ENCODE measurements at places on chromosomes 16 and 17. TPM values are rescaled to one million over a fixed set of nuclear protein-coding genes. Genes with fewer than 3 reads are reported as not detected.

KCNH4 gene
- total RNA-seq = not detected

VAT1L gene
- not detected for total RNA-seq

CCL16 gene
- not detected for total RNA-seq

BCO1 gene
- not detected for total RNA-seq

CHST4 gene
- total RNA-seq = 0.17 TPM

DNAAF8 gene
- total RNA-seq = 0.71 TPM

GNAO1 gene
- total RNA-seq = 0.21 TPM

LCAT gene
- total RNA-seq = 36.7 TPM

NTN3 gene
- under 0.01 TPM for total RNA-seq

MRPL12 gene
- 13.2 TPM for total RNA-seq

ZNF423 gene
- total RNA-seq = 0.26 TPM

SLC5A10 gene
- total RNA-seq = not detected

TPSB2 gene
- not detected for total RNA-seq

EME1 gene
- total RNA-seq = 8.0 TPM

C16orf96 gene
- 0.17 TPM for total RNA-seq

CTRL gene
- total RNA-seq = 0.17 TPM

CDR2L gene
- 45.5 TPM for total RNA-seq

EFCAB5 gene
- total RNA-seq = 0.33 TPM

MYH11 gene
- 0.33 TPM for total RNA-seq

SMTNL2 gene
- total RNA-seq = not detected

CDK3 gene
- total RNA-seq = 1.0 TPM

CLN3 gene
- 11.2 TPM for total RNA-seq

DCAKD gene
- 35.4 TPM for total RNA-seq

ASGR1 gene
- total RNA-seq = under 0.01 TPM

TNFRSF13B gene
- not detected for total RNA-seq

OMG gene
- not detected for total RNA-seq

CDH8 gene
- 0.37 TPM for total RNA-seq

SPATA22 gene
- total RNA-seq = not detected

CEP295NL gene
- 0.29 TPM for total RNA-seq

EIF5A gene
- 1,021 TPM for total RNA-seq

NPIPA3 gene
- total RNA-seq = 6.3 TPM

TBC1D3 gene
- not detected for total RNA-seq

PRSS8 gene
- total RNA-seq = 43.7 TPM

HSD17B1 gene
- 19.3 TPM for total RNA-seq

PRR11 gene
- total RNA-seq = 28.6 TPM

GDPD3 gene
- total RNA-seq = 0.33 TPM

NPIPA5 gene
- 1.5 TPM for total RNA-seq

ABHD15 gene
- total RNA-seq = 4.5 TPM

HOXB3 gene
- 1.5 TPM for total RNA-seq

ZNF689 gene
- 7.0 TPM for total RNA-seq

ALDH3A1 gene
- total RNA-seq = 0.69 TPM

MPP3 gene
- 17.3 TPM for total RNA-seq
